Activated gamma-delta T cell treated with anti-CD3 and anti-CD28 coated beads, Interleukin-2, amount 50 U/mL, for 16 hours (primary cell): ENCODE measurements at places on chromosomes 4 and X.
A peak's percentile ranks its signal among the peaks of the same experiment; 100 is the strongest.

- peak; percentile 7 for DNase-seq
Measured at GRCh38 chr4:139416073-139416673, 37.7 kb upstream of the RAB33B start.

GRCh38 chr4:176090115-176090514 lies 24.5 kb downstream of the WDR17 start:
- no peak for DNase-seq

- DNase-seq, result peak; percentile 48
Measured at GRCh38 chr4:102625232-102625930, 124.2 kb downstream of the NFKB1 start.

DNA sequence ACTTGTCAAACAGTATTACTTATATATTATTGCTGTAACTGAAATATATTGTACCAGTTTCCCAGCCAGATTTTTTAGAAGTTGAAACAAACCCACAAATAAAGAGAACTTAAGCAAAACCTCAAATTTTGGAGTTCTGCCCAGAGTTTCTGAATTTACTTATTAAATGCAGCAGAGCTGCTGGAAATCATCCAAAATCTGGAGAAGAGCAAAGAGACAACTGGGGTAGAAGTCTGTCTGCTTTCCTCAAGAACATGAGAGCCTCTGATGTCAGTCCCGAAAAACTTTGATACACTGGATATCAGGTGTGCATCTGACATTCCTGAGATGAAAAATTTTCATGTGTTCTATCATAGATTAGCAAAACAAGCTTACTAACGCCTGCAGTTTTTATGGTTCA lies 325.9 kb downstream of the NR3C2 start:
- no peak for DNase-seq

DNA sequence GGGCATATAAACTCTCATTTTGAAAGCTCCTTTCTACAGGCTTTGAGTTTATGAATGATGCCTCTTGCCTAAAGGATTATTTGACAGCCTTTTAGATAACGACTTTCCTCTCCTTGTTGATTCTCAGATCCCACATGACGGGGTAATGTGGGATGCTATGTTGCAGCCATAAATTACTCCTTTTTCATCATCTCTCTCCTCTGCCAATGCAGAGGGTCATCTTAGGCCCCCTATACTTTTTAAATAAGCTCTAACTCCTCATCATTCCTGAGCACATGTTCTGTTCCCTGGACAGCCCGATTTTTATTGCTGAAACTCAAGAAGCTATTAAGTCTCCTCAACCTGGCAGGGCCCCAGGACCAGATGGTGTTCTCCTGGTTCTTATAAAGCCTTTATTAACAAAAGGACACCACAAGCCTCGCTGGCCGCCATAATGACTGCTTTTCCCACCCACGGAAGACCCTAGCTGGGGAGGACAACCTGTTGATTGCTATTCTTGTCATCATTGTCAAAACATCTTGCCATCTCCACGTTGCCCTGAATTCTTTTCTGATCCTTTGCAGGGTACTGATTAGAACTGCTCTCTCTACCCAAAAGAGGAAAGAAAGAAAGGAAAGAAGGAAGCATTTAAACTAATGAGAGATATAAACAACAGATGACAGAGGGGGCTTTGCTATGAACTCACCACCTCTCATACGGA lies 150.7 kb downstream of the DHX15 start:
- DNase-seq, result no peak

DNA sequence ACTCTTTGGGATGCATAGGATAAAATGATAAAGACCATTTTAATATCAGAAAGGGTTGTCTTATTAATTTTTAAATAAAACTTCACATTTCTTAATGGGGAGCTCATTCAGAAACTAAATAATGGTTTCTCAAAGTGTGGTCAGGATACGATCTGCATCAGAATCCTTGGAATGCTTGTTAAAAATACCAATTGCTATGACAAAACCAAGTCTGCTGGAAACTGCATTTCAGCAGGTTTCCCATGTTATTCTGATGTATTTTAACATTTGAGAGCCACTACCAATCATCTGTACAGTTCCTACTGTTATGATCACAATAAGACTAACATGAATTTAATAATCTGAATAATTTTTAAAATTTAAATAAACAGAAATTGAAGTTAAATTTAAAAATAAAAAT lies 115.1 kb downstream of the SOWAHB start:
- no peak for DNase-seq

DNA sequence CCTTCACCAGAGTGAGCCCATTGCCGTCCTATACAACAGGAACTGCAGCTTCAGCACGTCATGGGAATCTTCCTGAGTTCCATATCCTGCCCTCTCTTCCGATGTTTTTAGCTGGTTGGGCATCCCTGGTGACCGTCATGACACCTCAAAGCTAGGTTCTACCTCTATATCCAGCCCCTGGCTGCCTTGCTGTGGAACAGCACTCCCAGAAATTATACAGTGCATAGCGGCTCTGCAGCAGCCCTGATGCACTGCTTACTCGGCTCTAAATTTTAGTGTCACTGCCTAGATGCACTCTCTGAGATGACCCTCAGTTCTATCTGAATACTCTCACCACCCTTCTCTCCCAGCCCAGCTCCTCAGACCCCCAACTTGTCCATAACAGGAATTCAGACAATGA lies 44.3 kb downstream of the ARHGEF38 start:
- DNase-seq, result no peak

- peak; percentile 15 for DNase-seq
Measured at GRCh38 chr4:82268050-82268825, 105.6 kb downstream of the HNRNPD start.

DNA sequence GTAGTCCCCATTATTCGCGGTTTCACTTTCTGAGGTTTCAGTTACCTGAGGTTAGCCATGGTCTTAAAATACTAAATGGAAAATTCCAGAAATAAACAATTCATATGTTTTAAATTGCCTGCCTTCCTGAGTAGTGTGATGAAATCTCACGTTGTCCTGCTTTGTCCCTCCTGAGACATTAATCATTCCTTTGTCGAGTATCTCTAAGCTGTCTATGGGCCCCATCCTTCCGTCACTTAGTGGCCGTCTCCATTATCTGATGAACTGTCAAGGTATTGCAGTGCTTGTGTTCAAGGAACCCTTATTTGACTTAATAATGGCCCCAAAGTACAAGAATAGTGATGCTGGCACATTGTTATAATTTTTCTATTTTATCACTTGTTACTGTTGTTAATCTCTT lies 94.8 kb downstream of the ADGRL3 start:
- no peak for DNase-seq

DNA sequence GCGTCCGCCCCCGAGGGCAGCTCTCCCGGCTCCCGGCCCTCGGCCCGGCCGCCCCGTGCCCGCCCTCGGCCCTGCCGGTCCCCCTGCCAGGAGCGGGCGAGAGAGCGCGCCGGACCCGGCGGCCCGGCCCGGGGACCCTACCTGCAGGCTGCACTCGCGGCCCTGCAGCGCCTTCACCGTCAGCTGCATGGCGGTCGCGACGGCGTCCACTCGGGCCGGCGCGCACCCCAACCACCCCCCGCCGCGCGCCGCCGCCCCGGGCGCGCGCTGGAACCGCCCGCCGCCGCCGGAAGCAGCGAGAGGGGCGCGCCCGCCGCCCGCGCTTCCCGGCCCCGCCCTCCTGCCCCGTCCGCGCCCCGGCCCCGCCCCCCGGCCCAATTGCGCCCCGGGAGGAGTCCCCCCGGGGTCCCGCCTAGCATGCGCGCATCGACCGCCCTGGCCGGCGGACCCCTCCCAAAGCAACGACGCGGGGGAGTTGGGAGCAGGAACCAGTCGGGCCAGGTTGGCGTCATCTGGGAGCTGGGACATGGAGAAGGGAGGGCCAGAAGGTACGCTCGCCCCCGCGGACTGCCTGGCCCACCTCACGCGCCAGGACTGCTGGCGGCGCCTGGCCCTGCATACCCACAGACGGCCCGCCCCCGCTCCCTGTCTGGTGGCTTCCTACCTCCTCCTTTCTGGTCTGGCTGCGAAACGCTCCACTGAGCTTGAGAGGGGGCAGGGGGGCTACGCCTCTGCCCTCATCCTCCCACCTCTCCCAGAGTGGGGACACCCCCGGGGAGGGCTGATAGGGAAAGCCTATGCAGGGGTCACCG lies at the start of gene UBL4A:
TSS of gene UBL4A (minus strand) at position 220 of the 812 bp plus-strand sequence. CDS start at position 189, 31 bp downstream.
- no peak for DNase-seq

DNA sequence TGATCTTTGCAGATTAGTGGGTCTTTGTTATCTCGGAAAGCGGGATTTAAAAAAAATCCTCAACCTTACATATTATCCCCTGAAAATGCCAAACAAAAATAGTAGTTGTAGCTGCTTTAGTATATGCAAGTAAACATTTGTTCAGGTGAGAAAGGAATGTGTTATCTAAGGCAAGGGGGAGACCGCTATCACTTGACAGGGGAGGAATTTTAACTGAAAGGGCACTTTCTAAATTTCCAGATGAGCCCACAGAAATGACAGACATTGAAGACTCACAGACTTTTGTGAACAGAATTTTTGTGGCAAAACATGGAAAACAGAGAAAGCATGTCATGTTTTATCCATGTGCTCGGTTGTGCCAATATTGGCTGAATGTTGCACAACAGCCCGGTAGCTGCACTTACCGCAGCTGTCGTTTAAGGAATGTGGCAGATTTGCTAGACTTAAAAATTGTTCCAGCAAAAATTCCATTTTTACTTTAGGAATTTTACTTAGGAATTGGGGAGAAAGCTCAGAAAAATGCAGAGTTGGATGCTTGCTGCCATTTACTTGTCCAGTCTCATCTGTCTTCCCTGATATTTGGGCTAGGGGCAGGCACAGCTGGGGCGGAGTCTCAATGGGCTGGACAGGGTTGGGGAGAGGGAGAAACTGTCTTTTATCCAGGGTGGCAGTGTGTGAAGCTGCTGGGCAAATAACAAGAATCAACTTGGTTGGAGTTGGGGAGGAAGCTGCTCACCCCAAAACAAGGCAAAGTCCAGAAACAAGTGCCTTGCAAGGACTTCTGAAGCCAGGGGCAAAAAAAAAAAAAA lies 94.6 kb upstream of the RPS6KA3 start:
- no peak for DNase-seq

DNA sequence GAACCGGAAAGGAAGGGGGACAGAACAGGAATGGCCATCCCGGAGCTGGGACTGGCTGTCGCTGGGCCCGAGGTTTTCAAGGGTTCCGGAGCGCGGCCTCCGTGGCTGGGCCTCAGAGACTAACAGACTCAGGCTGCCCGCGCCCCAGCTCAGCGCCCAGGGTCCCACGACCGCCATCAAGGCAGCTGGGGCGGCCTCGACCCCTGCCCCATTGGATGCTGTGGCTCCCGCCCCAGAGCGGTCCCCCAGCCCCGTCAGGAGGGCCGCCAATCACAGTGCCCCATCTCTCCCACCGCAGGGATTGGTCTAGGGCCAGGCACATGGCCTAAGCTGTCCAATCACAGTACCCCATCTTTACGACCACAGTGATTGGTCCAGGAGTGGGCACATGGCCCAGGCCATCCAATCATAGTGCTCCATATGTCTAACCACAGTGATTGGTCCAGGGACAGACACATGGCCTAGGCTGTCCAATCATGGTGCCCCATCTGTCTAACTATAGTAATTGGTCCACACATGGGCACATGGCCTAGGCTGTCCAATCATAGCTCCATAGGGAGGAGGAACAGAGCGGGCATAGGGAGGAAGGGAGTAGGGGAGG lies 105.3 kb upstream of the NKX1-1 start:
- no peak for DNase-seq

DNA sequence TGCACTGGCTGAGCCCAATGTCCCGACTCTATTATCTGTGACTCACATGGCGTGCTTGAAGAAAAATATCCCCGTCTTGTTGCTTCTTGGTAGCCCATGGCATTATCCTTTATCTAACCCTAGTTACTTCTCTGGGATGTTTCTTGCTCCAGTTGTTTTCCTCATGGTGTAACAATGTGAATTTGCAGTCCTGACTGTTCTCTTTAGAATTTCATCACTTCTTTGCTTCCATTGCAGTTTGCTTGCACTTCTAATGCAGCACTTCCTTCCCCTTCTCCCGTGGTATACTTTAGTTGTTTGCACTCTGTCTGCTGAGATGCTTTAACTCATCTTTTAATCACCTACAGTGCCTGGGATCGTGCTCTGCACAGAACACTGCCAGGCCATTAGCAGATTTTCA lies 126.9 kb downstream of the MAML3 start:
- DNase-seq, result no peak

DNA sequence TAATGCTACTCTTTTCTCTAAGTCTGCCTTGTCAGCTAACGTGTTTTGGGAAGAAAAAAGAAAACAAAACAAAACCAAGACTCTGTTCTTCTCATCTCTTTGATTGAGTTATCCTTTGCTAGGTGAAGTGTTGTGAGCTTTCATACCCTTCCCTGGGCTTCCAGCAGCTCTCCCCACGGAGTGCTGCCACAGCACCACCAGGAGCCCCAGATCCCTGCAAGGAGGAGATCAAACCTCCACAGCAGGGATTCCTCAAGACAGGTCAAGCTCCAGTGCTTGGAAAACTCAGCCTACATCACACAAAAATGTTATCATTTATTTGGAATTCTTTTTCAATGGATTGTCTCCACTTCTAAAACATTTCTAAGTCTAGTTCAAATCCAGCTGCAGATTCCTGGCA lies 1981.9 kb upstream of the TENM3 start:
- DNase-seq, result no peak
